ENCODE measurements at places on chromosomes 2 and 18.
A peak's percentile ranks its signal among the peaks of the same experiment; 100 is the strongest.

- peak; percentile 81 for DNase-seq
Measured at GRCh38 chr2:216679658-216680024, 15.7 kb downstream of the IGFBP5 start.

DNA sequence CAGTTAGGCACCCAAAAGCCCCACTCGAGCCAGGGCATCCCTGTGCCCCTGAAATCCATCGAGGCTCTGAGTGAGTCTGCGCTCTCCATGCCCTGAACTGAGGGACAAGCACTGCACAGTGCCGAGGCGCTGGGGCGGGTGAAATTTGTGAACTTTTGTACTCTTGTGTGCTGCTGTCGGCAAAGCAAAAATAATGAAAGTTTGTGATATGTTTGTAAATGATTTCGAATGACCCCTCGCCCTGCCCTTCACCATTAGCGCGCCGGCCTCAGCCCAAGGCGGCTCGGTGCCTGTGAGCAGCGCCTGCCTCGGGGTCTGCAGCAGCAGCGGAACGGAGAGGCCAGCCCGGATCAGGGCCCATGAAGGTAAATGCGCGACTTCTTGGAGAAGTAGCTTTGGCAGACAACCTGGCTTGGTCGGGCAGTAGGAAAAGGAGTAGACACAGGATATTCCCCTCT lies 1.8 kb upstream of the HOXD4 start:
- DNase-seq, result no peak

DNA sequence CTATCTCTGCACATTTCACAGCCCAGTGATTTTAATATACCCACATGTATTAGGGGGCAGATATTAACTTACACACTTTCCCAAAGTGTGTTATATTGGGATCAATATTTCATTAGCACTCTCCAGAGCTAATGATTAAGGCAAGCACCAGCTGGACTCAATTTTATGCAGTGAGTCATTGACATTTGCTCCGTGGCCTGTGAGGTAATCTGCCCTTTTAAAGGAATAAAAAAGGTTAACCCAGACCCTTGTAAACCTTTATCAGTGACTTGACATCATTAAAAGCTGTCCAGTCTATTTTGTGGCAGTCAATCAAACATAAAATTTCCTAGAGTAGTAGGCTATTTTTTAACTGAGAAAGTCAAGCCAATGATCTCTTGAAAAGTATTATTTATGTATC lies 1870.4 kb upstream of the CELF4 start:
- no peak for DNase-seq

DNA sequence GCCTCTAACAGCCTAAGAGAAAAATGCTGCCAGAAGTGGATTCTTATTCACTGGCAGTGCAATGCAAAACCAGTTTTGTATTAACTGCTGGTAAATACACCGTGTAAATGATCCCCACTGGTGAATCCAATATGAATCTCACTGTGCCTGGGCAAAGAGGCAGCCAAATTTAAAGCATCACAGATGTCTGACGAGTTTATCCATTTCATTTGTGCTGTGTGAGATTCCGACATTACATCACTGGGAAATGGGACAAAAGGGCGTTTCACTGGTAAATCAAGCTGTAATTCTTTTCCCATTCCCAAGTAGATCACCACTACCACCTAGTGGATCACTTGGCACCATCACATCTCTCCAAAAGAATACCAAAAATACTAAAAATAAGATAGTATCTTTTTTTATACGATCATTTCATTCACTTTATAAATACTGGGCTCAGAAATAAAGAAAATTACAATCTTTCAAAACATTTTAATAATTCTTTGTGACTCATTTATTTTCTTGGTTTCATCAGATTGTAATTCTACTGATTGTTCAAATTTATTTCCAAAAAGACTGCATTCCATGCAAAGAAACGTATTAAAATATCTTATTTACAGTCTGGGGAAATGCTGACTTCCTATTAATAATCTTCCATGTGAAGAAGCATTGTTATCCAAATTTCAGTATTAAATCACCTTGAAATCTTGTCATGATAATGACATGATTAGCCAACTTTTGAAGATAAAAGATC lies 125.6 kb downstream of the GRB14 start:
- DNase-seq, result peak; percentile 57

DNA sequence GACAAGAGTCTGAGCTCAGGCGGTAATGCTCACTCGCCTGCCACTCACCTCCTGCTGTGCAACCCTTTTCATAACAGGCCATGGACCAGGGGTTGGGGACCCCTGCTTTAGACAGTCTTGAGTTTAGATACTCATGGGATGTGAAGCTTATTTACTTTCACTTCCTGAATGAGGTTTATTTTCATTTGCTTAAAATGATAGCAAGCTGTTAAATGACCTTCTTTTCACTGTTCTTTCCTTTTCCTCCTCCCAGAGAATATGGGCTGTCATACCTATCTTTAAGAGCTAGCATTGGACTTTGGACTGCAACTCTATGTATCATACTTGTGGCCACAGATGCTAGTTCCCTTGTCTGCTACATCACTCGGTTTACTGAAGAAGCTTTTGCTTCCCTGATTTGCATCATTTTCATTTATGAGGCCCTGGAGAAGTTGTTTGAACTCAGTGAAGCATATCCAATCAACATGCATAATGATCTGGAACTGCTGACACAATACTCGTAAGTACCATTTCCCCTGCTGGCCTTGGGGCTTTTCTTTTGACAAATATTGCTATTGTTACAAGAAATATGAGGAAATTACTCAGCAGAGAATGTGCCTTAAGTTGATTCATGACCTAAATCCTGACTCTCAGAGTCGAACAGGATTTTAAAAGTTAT lies 168.5 kb downstream of the DPP4 start:
- no peak for DNase-seq

- DNase-seq, result no peak
Measured at GRCh38 chr2:25749676-25750075, 76.3 kb upstream of the DTNB start.

GRCh38 chr2:20660506-20661420 lies 6.2 kb upstream of the GDF7 start:
- no peak for DNase-seq

DNA sequence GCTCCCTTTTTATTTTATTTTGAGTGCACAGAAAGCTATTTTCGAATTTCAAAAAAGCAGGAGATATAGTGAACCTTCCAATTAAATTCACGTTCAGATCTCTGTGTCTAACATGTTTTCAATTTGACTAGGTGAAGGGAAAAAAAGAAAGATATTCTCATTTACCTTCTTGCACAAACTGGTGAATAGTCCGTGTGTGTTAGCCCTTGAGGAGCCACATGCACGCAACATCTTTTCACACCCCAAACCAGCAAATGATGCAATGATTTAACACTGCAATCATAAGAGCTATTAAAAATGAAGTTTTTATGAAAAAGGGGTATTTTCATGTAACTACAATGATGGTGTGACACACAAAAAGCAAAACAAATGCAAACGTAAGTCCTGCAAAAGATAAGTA lies 109.8 kb downstream of the CPO start:
- DNase-seq, result no peak

GRCh38 chr18:48884306-48884705 lies 66.5 kb downstream of the SMAD7 start:
- no peak for DNase-seq

Data from tongue (tissue), 3 donors.